ENCODE measurements at places on chromosomes 7 and 10.
A peak's percentile ranks its signal among the peaks of the same experiment; 100 is the strongest.

DNA sequence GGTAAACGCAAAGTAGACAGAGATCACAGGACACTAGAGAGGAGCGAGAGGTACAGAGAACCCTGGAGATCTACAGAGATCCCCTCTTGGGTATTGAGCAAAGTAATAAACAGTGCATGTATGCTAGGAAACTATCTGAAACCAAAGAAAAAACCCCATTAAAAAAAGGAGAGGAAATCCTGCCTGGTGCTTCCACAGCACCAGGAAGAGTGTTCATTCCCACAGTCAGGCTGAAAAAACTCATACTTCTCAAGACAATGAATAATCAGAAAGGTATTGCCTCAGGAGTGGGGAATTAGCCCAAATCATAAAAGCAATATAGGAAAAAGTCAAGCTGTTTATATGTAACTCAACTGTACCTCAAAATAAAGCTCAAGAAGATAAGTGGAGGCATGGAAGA lies 59.1 kb downstream of the ANKRD26 start:
- DNase-seq: no peak

- peak; percentile 67 for DNase-seq
Measured at GRCh38 chr10:24642921-24643678, 80.6 kb downstream of the ARHGAP21 start.

GRCh38 chr7:100017300-100017699 lies 1.9 kb downstream of the ZKSCAN1 start:
- DNase-seq: no peak

DNA sequence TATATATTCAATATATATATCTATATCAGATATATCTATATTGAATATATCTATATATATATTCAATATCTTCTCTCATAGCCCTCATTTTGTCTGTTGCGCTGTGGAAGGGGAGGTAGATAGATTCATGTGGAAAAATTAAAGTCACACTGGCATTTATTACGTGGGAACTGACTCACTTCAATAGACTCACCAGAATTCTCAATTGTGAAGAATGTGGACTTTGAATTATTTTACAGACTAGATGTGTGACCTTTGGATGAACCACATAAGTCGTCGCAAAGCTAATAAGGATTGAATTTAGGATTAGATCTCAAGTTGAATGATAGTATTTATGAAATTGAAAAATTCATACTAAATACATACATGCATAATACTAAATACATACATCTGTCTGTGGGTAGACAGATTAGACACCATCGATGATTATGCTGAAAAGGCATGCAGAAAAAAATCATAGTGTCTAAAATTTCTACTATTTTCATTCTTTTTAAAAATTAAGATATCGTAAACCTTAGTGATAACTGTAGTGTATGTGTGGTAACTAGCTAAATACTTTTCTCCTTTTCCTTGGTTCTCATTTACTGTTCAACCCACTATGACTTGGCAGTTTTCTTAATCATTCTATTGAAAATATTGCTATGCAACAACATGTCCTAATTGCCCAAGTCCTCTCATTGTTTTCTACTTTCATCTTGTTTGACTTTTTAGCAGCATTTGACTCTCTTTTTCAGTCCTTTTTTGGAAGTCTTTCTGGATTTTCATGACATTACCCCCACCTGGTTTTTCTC lies 61.8 kb upstream of the A1CF start:
- no peak for DNase-seq
